ENCODE measurements at places on chromosomes 12 and 14. TPM values are rescaled to one million over a fixed set of nuclear protein-coding genes. Genes with fewer than 3 reads are reported as not detected.

Gene SERPINA10
- not detected for total RNA-seq

Gene DENND5B
- 45.6 TPM for total RNA-seq

Gene MUCL1
- not detected for total RNA-seq

Gene C12orf50
- 0.25 TPM for total RNA-seq

Gene TIGAR
- total RNA-seq, result 20.7 TPM

Gene FSCB
- total RNA-seq, result not detected

Gene SLCO1A2
- 11.9 TPM for total RNA-seq

Gene CHURC1
- 40.6 TPM for total RNA-seq

Gene RNASE4
- 1.7 TPM for total RNA-seq

All from glutamatergic neuron (in vitro differentiated cells).